ENCODE measurements at places on chromosomes 2 and 18.

GRCh38 chr2:61172671-61173070, 10.7 kb downstream of the C2orf74 start:
- DNase-seq = no peak

DNA sequence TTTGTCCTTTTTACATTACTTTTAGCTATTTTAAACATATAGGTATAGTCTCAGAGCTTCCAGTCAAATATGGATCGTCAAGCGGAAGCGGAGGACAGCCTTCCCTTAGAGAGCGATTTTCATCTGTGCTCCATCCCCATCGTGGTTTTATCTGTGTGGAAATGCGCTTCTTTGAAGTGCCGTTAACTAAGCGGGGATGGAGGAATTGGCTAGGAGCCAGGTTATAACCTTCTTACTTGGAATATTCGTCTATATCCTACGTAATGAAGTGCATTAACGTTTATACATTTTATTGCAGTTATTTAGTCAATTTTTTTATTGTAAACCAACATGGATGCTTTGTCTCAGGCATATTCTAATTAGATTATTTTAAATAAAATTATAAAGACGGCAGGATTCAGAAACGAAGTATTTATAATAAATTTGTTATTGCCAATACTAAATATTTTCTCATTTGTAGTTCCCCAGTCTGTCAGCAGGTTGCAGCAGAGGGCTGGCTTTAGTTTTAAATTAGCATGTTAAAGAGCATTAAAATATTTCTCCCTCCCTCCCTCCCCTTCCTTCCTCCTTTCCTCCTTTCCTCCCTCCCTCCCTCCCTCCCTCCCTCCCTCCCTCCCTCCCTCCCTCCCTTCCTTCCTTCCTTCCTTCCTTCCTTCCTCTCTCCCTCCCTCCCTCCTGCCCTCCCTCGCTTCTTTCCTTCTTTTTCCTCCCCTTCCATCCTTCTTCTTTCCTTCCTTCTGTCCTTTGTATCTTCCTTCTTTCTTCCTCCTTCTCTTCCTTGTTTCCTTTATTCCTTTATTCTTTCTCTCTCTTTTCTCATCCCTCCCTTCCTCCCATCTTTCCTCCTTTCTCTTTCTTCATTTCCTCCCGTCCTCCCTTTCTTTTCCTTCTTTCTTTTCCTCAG, 80.6 kb upstream of the DOCK10 start:
- no peak for DNase-seq

- DNase-seq = no peak
Measured at GRCh38 chr2:33583194-33583938, 15.7 kb downstream of the FAM98A start.

DNA sequence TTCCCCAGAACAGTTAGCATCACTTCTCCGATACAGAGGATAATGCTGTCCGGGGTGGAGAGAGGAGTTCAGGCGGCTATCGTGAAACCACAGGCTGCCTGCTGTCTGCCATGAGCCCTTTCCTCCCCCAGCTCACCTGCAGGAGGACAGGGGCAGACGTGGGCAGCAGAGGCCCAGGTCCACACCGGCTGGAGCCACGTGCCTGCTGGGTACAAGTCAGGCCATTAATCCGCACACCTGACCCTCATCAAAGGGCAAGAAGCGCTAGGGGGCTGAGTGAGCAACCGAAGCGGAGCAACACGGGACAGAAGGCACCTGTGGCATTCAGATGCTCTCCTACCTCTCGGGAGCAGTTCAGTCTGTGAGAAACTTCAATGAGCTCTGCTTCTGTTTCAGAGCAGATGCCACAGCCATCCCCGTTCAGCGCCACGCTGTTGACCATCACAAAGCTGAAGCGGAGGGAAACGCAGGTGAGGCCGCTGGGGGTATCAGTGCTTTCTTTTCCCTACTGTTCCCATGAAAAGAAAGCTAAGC, 21.5 kb downstream of the MPPE1 start:
- no peak for DNase-seq

DNA sequence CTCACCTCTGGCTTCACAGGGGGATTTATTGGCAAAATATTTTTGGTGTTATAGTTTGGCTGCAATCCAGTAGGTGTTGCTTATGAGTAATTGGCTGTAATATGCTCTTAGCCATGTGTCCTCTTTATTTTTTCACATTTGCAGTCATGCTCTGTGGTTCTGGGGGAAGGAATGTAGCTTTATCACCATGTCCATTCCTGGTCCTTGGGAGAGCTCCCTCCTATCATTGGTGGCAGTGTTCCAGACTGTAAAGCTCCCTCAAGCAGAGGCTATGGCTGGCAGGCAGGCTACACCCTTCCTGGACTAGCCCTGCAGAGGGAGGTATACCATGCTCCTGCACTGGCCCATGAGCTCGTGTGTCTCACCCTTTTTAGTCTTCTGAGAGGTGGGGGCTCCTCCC, 120.0 kb upstream of the FSIP2 start:
- DNase-seq = no peak

GRCh38 chr2:110740747-110741349, 8.5 kb downstream of the ACOXL start:
- DNase-seq = no peak

GRCh38 chr18:69948919-69949537, 1.4 kb upstream of the CD226 start:
- no peak for DNase-seq

DNA sequence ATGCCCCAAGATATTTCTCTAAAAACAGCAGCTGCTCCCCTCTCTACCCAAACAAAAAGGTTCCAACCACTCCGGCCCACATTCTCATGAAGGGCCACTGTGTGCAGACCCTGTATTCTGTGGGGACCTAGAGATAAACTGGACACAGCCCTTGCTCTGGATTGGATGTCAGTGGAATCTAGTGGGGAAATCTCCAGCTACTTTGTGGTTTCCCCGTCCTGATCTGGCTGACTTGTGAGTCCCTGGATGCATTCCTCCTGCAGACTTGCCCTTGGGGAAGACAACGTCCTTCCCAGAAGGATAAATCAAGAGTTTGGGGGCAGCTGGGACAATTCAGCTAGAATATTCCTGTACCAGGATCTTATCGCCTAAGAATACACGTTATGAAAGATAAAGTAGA, 151.1 kb downstream of the FSHR start:
- DNase-seq = no peak

DNA sequence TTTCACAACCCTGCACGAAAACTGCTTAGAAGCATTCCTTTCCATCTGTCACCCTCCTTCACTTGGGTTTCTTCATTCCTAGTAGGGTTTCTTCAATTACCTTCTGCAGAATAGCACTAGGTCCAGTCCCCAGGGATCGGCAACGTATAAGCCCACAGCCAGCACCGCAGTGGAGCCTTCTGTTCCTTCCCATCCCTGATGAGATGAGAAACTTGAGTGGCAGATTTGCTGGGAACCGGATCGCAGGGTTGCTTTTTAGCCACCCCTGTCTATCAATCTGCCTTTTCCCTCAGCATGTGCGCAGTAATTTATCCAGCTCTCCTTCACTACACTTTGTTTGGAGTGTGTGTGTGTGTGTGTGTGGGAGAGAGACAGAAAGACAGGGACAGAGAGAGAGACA, 94.2 kb downstream of the CD8B2 start:
- no peak for DNase-seq

All from activated T-helper 2 cell treated with anti-CD3 and anti-CD28 coated beads, Interferon-gamma antibody, Interleukin-2, Interleukin-4, amounts not matched to agents 10 μg/mL and 5 μg/mL and 100 μg/mL, durations not matched to agents 14 hours and 24 hours and 36 hours (primary cell).